ENCODE measurements at places on chromosomes 4 and X. TPM values are rescaled to one million over a fixed set of nuclear protein-coding genes. Genes with fewer than 3 reads are reported as not detected.

Gene EREG
- not detected for total RNA-seq

Gene PRR32
- total RNA-seq, result not detected

Gene GC
- not detected for total RNA-seq

Gene HDAC6
- total RNA-seq, result 124 TPM

Gene PCDH18
- total RNA-seq, result not detected

Gene FGA
- total RNA-seq, result not detected

Gene SUPT20HL2
- total RNA-seq, result not detected

Gene DSPP
- total RNA-seq, result not detected

Gene CD99L2
- 14.3 TPM for total RNA-seq

Gene DDX60
- total RNA-seq, result 25.8 TPM

Gene CCDC110
- total RNA-seq, result 1.3 TPM

Gene FATE1
- total RNA-seq, result not detected

Gene MAGED4B
- 2.2 TPM for total RNA-seq

Gene SLIT2
- total RNA-seq, result not detected

Gene KDR
- not detected for total RNA-seq

Gene GLRA2
- not detected for total RNA-seq

Gene DNAJB14
- total RNA-seq, result 82.5 TPM

Gene GIMD1
- not detected for total RNA-seq

Gene HS6ST2
- not detected for total RNA-seq

Gene BANK1
- total RNA-seq, result 13.4 TPM

Gene PHEX
- 0.18 TPM for total RNA-seq

Gene BMX
- total RNA-seq, result not detected

Gene MUC7
- not detected for total RNA-seq

Gene CXCL1
- not detected for total RNA-seq

Gene RBM3
- total RNA-seq, result 204 TPM

Gene CD38
- 3.2 TPM for total RNA-seq

Gene RS1
- total RNA-seq, result not detected

Gene BTC
- not detected for total RNA-seq

Gene NELFA
- total RNA-seq, result 46.1 TPM

Gene MAB21L2
- not detected for total RNA-seq

Gene MAGEC1
- total RNA-seq, result not detected

Gene NPNT
- total RNA-seq, result not detected

Gene KLHL4
- total RNA-seq, result not detected

Gene DDIT4L
- total RNA-seq, result not detected

Gene GYPA
- total RNA-seq, result not detected

Gene ZFP92
- total RNA-seq, result 0.47 TPM

Gene NKX1-1
- not detected for total RNA-seq

Gene ACSL4
- 21.5 TPM for total RNA-seq

Data from naive thymus-derived CD8-positive, alpha-beta T cell (primary cell).